Activated naive CD8-positive, alpha-beta T cell treated with anti-CD3 and anti-CD28 coated beads for 36 hours (primary cell): ENCODE measurements at places on chromosomes 13 and 19. TPM values are rescaled to one million over a fixed set of nuclear protein-coding genes. Genes with fewer than 3 reads are reported as not detected.

The RASAL3 gene
- total RNA-seq: 75.0 TPM

The ZNF112 gene
- 0.44 TPM for total RNA-seq

The PLIN5 gene
- total RNA-seq: 0.56 TPM

The ZNF729 gene
- not detected for total RNA-seq

The ING1 gene
- 18.4 TPM for total RNA-seq

The CSNK1G2 gene
- total RNA-seq: 51.1 TPM

The CLN5 gene
- 10.5 TPM for total RNA-seq

The SIGLEC9 gene
- 1.3 TPM for total RNA-seq

The ADGRE1 gene
- total RNA-seq: 1.3 TPM

The VSTM2B gene
- total RNA-seq: not detected

The CARD8 gene
- 103 TPM for total RNA-seq

The ZNF560 gene
- total RNA-seq: 0.28 TPM

The TPTE2 gene
- not detected for total RNA-seq

The SHISA2 gene
- 0.27 TPM for total RNA-seq

The ELL gene
- 21.0 TPM for total RNA-seq
